ENCODE measurements at places on chromosomes 2 and 18.
A peak's percentile ranks its signal among the peaks of the same experiment; 100 is the strongest.

GRCh38 chr18:23992089-23992940 is 22.2 kb upstream of the TTC39C start:
- DNase-seq, result peak; percentile 29

DNA sequence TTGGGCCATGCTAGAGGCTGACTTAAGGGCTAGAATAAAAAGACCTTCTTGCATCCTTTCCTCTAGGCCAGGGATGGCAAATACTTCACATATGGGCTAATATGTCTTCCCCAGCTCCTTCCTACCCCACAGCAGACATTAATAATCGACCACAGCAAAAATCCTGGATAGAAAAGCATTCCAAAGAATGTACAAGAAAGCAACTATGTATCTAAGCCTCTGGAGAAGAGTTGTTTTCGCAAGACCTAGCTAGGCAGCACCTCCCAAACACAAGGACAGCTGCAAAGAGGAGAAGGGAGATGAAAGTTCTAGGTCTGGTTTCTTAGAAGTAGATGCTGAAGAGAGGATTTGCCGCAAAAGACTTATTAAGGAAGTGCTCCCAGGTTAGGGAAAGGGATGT is 372.6 kb downstream of the SLC4A3 start:
- DNase-seq, result no peak

DNA sequence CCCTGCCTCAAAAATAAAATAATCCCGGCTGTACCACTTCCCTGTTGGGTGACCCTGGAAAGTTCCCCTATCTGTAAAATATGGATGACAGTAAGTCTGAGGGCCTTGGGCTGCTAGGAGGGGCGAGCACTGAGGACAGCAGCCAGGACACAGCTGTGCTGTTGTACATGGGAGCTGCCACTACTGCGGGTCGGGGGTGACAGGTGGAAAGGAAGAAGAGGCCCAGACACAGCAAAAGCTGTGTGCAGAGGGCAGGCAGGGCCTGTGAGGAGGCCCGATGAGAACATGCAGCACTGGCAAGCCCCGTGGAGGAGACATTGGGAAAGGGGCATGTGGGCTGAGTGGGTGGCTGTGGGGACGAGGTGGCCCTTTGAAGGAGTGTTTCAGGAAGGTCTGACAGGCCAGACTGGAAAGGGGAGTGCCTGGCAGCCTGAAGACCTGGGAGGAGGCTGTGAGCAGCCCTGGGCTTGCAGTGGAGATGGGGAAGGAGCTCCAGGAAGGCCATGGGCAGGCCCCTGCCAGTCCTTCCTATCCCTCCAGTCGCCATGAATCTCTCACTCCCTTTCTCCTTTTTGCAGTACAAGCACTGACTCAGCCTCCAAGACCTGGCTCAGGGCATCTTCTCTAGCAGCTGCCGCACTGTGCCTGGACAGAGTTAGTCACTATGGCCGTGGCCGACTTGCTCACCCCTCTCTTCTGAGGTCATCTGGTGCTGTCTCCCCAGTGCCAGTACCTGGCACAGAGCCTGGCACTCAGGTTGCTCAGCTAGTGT is 28.9 kb upstream of the SEMA4C start:
- peak; percentile 62 for DNase-seq

- peak; percentile 21 for DNase-seq
Observed at GRCh38 chr2:84257831-84258230, 201.2 kb downstream of the SUCLG1 start.

DNA sequence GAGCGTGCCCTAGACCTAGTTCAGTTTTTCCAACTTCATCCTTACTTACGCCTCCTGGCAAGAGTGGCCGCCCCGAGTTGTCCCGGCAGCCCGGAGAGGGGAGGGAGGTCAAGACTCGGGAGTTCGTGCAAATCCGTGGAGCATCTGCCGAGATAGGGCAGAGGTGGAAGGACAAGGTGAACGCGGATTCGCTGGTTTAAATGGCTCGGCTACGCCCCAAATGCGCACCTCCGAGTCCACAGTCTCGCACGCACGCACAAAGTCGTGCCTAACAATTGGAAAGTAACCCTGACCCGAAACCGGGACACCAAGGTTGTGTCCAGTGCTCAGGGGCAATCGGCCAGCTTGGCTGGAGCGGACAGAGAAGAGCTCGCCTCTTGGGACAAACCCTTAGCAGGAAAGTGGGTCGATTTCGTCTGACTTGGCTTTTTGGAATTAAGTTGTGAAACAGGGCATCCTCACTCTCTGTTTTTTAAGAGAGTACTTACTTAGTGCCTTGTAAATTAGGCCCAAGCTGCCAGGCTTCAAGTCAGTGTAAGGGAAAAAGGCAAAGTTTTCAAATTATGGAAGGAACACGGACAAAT is 726 bp upstream of the SS18 start:
- DNase-seq, result peak; percentile 81

- DNase-seq, result no peak
Observed at GRCh38 chr18:58455314-58456188, 173.3 kb downstream of the ALPK2 start.

- peak; percentile 25 for DNase-seq
Observed at GRCh38 chr2:223997938-223998337, 40.7 kb downstream of the MRPL44 start.

DNA sequence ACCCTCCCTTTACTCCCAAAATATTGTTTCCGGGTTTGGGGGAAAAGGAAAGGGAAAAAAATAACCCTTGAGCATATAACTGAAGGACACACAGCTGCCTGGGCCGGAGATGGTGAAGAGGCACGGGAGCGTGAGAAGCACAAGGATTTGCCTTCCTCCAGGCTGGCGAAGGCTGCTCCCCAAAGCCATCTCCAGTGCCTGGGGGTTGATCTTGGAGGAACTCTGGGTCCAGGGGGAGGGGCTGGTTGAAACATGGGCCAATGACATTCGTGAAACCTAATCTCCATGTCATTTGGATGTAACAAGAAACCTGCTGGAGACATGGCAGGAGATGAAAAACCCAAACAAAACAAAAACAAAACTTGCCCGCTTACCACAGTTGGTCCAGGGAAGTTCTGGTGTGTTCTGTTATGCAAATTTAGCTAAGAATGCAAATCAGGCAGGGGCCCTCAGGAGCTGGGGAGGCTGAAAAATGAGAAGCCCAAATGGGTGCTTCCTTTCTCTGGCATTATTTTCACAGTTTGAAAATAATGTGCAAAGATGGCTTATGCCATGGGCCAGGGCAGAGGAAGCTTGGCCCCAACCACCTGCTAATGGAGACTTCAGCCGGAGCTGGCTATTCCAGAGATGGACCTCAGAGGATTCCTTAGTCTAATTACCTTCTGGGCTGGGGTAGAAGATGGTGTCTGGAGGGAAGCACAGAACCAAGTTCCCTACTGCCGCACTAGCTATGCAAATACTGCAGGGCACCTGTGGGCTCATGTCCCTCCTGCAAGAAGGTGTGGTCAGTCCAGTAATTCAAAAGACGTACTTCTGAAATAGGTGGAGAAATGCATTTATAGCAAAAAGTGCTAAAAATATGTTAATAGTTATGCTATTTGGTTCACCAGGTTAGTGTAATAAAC is 180.9 kb downstream of the BCL2 start:
- no peak for DNase-seq

DNA sequence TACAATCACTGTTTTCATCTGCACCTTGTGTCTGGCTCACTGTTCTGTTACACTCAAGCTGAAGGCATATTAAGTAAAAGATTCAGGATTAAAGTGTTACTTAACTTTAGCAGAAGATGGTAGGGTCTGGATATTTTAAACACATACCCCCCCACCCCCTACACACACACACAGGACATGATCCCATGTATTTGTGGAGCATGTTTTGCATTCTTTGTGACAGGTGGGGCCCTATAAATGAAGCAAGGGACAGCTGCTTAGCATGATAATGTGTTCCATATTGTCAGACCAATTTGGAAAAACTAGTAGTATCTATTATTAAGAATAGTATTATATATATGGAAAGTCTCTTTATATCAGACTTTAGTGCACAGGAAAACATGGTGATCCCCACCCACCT is 335.2 kb upstream of the TNP1 start:
- no peak for DNase-seq

- peak; percentile 71 for DNase-seq
Observed at GRCh38 chr2:150474326-150475074, 13.0 kb downstream of the RND3 start.

- no peak for DNase-seq
Observed at GRCh38 chr18:6963452-6964097, 154.0 kb downstream of the LAMA1 start.

DNA sequence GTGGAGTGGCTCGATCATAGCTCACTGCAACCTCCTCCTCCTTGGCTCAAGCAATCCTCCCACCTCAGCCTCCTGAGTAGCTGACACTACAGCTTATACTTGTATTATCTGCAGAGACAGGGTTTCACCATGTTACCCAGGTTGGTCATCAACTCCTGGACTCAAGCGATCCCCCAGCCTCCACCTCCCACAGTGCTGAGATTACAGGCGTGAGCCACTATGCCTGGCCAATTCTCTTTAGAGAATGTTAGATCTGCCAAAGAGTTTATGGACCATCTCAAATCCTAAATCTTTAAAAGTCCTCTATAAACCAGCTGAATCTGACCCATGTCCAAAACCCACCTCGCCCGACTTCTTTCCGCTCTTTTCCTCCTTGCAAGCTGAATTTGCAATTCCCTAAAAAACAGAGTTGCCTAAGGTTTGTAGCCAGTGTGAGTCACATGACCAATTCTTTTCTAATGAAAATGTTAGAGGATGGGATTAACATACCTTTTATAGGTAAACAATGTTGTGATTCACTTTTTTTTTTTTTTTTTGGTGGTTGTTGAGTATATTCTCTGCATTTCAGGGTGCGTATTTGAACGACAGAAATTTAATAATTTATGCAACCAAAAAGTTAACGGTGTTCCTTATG is 2.4 kb upstream of the PMAIP1 start:
- DNase-seq, result no peak

- DNase-seq, result peak; percentile 56
Observed at GRCh38 chr2:74001121-74001520, 16.4 kb downstream of the TET3 start.

- DNase-seq, result peak; percentile 9
Observed at GRCh38 chr18:3877678-3878077, 427.7 kb downstream of the TGIF1 start.

- DNase-seq, result no peak
Observed at GRCh38 chr18:7291046-7291445, 60.2 kb downstream of the LRRC30 start.

DNA sequence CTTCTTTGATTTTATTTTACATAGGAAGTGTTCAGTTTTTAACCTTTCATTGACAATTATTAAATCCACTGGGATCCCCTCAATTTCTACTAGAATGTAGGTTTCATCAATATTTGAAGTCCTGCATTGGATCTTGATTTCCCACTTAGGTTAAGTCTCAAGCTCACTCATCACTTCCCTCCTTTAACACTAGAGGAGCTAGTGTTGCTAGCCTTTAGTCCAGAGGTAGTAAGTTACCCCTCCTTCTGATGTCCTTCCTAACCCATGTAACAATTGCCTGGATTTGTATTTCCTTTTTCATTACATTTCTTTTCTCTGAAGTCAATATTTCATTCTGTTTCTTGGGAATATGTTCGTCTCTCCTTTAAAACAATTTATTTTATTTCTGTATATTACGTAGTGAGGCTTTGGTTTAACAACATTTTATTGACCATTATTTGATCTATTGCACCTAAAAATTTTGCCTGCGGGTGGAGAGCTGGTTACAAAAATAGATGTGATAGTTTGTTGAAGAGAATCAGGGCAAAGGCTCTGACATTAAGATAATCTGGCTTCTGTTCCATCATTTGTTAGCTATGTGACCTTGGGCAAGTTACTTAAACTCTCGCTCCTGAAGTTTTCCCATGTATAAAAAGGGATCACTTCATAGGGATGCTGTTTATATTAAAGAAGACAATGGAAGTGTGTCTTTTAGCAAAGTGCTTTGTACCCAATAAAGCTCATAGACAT is 833.0 kb downstream of the SLC4A3 start:
- peak; percentile 32 for DNase-seq

- no peak for DNase-seq
Observed at GRCh38 chr2:203149194-203149593, 89.6 kb upstream of the CYP20A1 start.

DNA sequence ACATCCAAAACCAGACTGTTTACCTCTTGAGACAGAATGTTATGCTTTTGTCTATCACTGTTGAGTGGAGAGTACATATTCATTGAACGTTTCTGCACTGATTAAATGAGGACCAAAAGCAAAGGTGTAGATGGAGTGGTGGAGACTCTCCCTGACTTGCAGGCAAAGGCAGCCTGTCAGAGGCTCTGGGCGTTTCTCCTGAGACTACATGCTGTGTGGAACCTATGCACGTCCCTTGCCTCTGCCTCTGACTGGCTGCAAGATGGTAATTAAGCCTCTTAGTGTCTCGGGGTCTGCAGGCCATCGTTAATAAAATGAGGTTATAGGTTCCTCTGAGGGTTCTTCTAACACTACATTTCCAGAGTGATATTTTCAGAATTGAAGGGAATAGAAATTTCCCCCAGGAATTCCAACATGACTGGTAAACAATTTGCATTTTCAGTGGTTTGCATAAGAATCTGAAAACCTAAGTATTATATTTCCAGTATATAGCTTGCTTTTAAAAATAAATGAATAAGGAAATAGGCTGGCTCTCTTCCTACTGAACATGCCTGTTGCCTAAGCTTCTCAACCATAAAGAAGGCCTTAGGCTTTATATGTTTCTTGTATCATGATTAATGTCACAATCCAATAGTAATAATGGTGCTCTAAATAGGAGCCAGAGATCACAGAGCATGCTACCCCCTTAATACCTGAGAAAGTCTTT is 107.4 kb downstream of the FTCDNL1 start:
- no peak for DNase-seq

DNA sequence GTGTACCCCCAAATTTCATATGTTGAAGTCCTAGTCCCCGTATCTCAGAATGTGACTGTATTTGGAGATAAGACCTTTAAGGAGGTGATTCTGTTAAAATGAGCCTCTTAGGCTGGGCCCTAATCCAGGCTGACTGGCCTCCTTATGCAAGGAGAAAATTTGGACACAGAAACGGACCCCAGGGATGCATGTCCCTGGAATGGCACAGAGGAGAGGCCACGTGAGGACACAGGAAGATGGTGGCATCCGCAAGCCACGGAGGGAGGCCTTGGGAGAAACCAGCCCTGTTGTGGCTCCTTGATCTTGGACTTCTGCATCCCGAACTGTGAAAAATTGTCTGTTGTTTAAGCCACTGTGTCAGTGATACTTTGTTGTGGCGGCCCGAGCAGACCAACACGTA is 150.7 kb downstream of the COL4A4 start:
- no peak for DNase-seq

GRCh38 chr2:35343135-35343534 is 1012.4 kb upstream of the CRIM1 start:
- DNase-seq, result peak; percentile 15

DNA sequence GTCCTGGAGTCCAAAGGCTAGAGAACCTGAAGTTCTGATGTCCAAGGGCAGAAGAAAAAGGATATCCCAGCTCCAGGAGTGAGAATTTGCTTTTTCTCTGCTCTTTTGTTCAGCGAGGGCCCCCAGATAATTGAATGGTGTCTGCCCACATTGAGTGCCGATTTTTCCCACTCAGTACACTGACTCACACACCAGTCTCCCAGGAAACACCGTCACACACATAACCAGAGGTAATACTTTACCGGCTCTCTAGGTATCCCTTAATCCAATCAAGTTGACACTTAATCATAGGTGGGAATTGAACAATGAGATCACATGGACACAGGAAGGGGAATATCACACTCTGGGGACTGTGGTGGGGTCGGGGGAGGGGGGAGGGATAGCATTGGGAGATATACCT is 161.5 kb downstream of the WDR7 start:
- no peak for DNase-seq

Data from ELR (cell line).